T1000 (cell line): ENCODE measurements at places on chromosomes 13 and 19.

DNA sequence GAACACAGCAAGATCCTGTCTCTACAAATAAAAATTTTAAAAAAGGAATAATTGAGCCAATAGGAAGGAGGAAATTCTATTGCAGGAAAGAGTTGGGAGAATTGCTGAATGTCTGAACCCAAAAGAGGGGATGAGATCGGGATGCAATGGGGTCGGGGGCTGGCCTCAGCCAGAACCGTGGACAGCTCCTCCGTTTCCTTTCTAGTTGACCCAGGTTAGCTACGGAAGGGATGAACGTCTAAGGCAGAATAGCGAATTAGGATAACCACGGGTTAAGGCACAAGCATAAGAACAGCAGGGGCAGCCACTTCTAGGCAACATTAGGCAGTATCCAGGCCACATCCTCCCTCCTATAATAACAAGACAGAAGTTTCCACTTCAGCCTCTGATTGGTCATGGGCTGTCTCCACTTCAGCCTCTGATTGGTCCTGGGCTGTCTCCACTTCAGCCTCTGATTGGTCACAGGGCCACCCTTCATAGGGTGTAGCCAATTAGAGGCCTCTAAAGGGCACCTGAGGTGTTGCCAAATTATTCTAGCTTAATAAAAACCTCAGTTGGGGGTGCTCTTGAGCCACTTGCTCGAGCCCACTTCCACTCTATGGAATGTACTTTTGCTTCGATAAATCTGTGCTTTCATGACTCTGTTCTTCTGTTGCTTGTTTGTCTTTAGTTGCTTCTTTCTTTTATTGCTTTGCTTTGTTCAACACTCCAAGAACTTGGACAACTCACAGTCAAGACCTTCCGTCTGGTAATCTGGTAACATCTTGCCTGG lies 24.9 kb upstream of the TPM4 start:
- DNase-seq = no peak

- DNase-seq = no peak
These were observed 78.7 kb downstream of the RNF17 start for GRCh38 chr13:24842549-24843274.

- DNase-seq = peak; percentile 16
These were observed 1.0 kb downstream of the IRF2BP1 start for GRCh38 chr19:45884682-45885555.

- no peak for DNase-seq
These were observed 106.8 kb downstream of the STOML3 start for GRCh38 chr13:38883783-38884182.

GRCh38 chr13:99986741-99987140 lies 5.2 kb downstream of the ZIC2 start:
- DNase-seq = no peak

DNA sequence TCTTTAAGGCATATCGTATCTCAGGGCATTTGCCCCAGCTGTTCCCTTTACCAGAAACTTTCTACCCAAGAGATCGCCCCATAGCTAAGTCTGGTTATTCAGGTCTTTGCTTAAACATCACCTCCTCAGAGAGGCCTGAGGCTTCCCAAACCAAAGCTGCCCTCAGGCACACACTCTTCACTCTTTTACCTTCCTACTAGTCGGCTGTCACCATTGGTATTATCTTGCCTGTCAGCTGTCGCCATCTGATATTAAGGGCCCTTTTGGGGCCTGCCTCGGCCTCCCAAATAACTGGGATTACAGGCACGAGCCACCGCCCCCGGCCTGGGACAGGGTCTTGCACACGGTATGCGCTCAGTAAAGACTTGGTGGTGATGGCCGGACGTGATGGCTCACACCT lies 1.0 kb downstream of the GADD45GIP1 start:
- DNase-seq = no peak

DNA sequence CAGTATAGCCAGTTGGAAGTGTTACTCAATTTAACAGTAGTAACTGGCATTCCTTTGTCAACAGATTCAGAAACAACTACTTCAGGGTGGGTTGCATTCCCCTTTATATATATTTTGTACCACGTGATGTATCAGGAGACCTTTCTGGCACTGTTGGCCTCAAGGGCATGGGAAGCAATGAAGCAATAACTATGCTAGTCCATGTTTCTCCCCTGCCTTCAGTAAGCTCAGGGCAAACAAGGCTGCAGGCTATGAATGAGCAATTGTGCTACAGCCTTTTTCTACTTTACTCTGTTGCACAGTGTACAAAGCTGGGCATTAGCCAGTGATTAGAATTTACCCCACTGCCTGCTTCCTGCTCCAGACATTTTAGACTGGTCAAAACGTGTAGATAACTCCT lies 348.8 kb downstream of the GPC5 start:
- DNase-seq = no peak

GRCh38 chr19:1648920-1649541 lies 3.4 kb downstream of the TCF3 start:
- no peak for DNase-seq

DNA sequence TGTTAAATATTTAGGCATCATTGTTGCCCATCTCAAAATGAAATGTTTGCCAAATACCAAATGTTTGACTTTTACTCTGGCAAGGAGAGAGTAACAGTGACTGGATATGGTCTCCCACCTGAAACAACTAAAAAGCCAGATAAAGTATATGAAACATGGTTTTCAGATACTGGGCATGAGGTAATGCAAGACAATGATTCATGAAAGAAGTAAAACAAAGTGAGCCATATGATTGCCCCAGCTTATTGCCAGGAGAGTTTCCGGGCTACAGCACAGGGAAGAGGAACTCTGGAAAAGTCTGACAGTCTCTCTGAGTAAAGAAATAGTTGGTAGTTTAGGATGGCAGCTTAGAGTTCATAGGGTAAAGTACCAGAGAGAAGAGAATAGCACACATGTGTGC lies 354.6 kb downstream of the DNAJC15 start:
- DNase-seq = no peak

GRCh38 chr13:106314417-106314816 lies 221.0 kb downstream of the EFNB2 start:
- no peak for DNase-seq

- DNase-seq = no peak
These were observed 13.5 kb downstream of the PLPP2 start for GRCh38 chr19:277581-278165.

DNA sequence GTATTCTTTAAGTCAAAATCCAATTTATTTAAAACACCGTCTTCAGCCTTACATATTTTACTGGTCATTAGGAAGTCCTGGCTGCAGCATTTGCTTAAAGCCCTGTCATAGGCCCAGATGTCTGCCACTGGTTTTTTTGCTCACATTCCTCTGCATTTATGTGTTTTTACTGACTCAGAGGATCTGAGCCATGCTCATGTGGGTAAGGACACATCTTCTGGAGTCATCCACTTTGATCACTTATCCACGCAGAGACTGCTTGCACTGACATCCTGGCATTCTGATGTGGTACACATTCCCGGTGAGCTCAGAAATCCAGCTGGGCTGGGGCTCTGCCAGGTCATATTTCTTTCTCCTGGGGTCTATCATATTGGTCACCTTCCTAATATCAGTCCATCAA lies 531.7 kb upstream of the ARGLU1 start:
- peak; percentile 16 for DNase-seq

DNA sequence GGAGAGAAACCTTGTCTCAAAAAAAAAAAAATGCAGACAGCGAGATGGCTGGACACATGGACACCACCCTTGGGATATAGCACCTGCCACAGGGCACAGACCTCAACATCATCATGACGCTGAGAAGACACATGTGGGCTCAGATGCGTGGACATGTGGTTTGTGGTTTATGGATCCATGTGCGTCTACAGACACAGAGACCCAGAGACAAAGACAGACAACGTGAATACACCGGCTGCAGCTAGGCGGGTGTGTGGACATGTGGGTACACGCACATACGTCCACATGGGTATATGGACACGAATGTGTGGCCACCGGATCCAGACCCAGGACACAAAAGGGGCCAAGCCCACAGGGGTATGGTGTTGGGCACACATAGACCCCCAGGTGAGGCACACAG lies 1.3 kb downstream of the TNFSF14 start:
- DNase-seq = no peak

DNA sequence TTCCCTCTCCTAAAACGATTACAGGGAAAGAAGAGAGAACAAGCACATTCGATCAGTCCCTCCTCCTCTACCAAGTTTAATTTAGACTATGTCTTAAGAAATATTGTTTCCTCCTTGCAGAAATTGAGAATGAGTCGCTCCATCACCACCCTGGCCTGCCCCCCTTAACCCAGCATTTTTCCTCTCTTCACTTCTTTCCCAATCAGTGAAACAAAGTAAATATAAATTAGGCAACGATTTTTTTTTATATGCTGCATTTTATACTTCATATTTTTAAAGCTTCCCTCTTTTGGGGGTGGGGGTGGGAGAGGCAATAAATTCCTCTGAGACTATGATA lies 300.0 kb downstream of the SPRY2 start:
- DNase-seq = no peak

DNA sequence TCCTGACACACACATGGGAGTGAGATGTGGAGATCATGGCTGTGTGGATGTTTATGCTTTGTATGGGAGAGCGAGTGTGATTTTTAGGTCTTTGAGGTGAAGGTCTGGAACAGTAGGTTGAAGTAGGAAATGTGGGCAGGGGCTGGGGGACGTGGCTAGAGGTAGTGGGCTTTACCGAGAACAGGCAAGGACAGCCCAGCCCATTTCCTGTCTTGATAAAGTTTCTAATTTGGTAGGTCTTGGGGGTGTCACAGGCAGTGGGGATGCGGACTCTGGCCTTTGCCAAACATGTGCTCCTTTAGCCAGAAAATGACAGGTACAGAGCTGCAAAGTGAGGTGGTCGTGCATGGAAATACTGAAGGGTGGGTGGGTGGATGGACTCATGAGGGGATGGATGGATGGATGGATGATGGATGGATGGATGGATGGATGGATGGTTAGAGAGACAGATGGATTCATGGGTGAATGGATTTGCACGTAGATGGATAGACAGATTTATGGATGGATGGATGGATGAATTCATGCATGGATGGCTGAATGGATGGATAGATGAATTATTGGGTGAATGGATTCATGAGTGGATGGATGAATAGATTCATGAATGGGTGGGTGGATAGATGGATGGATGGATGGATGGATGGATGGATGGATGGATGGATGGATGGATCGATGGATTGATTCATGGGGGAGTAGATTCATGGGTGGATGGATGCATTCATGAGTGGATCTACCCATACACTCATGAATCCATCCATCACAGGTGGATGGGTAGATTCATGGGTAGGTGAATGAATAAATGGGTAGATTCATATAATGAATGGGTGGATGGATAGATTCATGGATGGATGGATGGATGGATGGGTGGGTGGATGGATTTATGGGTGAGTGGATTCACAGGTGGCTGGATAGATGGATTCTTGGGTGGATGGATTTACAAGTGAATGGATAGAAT lies 69.3 kb upstream of the USE1 start:
- no peak for DNase-seq

- DNase-seq = no peak
These were observed 958.2 kb downstream of the DIAPH3 start for GRCh38 chr13:59205501-59205900.

GRCh38 chr13:112179421-112179820 lies 112.5 kb downstream of the SOX1 start:
- no peak for DNase-seq

- no peak for DNase-seq
These were observed 3.0 kb upstream of the SHISA7 start for GRCh38 chr19:55446060-55446459.

DNA sequence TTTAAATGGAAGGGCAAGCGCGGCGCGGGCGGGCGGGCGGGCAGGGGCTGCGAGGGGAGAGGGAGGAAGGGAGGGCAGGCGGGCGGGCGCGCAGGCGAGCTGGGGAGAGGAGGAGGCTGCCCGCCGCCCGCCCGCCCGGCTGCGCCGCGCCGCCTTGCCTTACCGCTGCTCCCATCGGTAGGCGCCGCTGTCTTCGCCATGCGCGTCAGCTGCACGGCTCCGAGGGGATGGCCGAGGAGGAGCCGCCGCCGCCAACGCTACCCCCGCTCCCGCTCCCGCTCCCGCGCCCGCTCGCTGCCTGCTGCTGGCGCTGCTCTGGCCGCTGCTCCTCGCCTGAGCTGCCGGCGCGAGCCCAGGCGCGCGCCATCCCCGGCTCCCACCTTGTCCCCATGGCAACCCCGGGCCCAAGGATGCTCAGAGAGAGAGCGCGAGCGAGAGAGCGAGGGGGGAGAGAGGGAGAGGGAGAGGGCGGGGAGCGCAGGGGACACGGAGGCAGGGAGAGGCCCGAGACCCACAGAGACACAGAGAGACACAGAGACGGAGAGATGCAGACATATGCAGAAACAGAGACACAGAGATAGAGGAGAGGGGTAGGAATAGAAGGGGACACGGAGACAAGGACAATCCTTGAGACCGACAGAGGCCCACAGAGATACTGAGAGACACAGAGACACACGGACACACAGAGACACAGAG lies 40.3 kb downstream of the DEDD2 start:
- peak; percentile 63 for DNase-seq

DNA sequence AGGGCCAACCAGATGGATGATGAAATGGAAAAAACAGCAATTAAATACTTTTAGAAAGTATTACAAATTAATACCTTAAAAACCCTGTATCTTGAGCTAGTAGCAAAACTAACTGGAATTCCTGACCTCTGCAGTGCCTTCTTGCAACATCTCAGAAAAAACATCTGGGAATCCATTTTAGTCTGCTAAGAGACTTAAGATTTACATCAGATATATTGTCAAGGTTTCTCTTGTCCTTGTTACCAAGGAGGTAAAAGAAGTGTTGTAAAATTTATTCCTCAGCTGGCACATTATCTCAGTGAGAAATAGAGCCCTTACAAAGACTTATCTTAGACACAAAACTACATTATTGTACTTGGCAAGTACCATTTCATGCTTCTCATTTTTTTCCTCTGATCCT lies 18.5 kb downstream of the KCNRG start:
- DNase-seq = no peak

GRCh38 chr19:2097886-2098327 lies 1.2 kb downstream of the IZUMO4 start:
- DNase-seq = no peak
